Breast epithelium (tissue), 4 donors: ENCODE measurements at places on chromosomes 11 and 22.

- no peaks in the 10 kb centered on the region for H3K27me3 ChIP-seq
- no peak overlapping the region for H3K4me3 ChIP-seq
- H3K27ac ChIP-seq: no peak overlapping the region
- no peaks in the 10 kb centered on the region for H3K4me1 ChIP-seq
- no peaks in the 10 kb centered on the region for H3K36me3 ChIP-seq
These were observed 74.6 kb downstream of the TENM4 start for GRCh38 chr11:79366218-79366617.

DNA sequence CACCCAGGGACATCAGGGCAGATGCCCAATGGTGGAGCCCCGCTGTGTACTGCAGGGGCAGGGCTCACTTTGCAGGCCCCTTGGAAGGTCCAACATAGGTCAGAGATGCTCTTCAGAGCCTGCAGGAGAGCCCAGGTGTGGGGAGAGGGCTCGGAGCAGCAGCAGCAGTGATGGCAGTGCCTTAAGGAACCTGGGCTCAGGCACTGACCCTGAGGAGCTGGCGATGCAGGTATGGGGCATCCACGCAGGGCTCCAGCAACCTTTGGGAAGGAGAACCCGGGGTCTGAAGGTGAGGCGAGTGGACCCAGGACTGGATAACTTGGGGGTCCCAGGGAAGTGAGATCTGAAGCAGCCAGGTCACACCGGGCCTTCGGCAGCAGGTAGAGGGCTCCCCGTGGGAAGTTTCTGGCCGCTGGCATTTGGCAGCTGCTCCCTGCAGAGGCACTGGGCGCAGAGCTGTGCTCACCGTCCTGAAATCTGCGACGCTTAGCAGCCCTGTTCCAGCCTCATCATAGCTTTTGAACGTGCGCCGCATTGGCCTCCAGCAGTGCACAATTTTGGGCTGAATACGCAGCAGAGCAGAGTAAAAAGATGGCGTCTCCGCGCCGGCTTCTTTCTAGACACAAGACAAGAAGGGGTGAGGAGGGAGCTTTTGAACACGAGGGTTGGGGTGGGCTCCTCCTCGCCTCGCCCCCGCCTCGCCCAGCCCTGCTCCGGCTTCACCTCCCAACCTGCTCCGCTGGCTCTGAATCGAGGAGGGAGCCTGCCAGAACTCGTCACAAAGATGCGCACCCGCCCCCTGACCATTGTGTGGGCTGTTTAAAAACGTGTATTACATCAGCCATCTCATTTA lies 118.8 kb downstream of the MPPED1 start:
- peak; percentile 43 for DNase-seq
- no peaks in the 10 kb centered on the region for H3K27me3 ChIP-seq
- H3K4me3 ChIP-seq: peak overlapping the region; percentile 44
- H3K36me3 ChIP-seq: no peaks in the 10 kb centered on the region

DNA sequence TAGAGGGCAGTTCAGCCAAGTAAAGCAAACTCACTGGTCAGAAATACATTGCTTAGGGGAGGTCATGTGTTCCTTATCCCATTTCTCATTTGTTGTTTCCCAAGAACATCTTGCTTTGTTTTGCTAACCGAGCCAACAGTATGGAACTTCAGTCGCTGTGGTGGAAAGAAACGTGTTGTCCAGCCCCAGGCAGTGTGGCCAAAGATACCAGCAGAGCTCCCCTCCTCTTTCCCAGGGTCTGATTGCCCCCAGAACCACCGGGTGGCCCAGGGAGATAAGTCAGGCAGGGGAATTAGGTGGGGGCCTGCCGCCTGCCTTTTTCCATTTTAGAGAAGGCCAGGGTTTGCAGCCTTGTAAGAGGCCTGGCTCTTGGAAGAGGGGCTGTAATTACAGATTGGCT lies 98.7 kb upstream of the CRYBB3 start:
- no peak overlapping the region for H3K4me3 ChIP-seq
- no peak overlapping the region for H3K27ac ChIP-seq
- H3K27me3 ChIP-seq: no peaks in the 10 kb centered on the region
- DNase-seq: no peak
- no peaks in the 10 kb centered on the region for H3K36me3 ChIP-seq

DNA sequence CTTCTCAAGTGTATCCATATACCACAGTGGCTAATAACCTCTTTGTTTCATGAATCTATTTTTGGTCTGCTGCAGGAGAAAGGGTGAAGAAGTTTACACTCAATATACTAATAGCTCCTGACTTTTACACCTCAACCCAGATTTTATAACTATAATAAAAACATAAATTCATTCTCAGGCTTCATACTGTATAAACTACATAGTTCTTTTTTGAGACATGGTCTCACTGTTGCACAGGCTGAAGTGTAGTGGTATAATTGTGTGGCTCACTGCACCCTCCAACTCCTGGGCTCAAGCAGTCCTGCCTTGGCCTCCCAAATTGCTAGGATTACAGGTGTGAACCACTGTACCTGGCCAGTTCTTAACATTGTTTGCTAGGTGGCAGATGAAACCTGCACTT lies 17.8 kb upstream of the CCDC179 start:
- no peaks in the 10 kb centered on the region for H3K27me3 ChIP-seq
- H3K36me3 ChIP-seq: no peaks in the 10 kb centered on the region
- no peak for DNase-seq
- no peaks in the 10 kb centered on the region for H3K4me1 ChIP-seq

GRCh38 chr11:82810326-82810725 lies 76.7 kb upstream of the FAM181B start:
- H3K27ac ChIP-seq: no peak overlapping the region
- no peaks in the 10 kb centered on the region for H3K4me1 ChIP-seq
- H3K4me3 ChIP-seq: no peak overlapping the region
- H3K36me3 ChIP-seq: no peaks in the 10 kb centered on the region

DNA sequence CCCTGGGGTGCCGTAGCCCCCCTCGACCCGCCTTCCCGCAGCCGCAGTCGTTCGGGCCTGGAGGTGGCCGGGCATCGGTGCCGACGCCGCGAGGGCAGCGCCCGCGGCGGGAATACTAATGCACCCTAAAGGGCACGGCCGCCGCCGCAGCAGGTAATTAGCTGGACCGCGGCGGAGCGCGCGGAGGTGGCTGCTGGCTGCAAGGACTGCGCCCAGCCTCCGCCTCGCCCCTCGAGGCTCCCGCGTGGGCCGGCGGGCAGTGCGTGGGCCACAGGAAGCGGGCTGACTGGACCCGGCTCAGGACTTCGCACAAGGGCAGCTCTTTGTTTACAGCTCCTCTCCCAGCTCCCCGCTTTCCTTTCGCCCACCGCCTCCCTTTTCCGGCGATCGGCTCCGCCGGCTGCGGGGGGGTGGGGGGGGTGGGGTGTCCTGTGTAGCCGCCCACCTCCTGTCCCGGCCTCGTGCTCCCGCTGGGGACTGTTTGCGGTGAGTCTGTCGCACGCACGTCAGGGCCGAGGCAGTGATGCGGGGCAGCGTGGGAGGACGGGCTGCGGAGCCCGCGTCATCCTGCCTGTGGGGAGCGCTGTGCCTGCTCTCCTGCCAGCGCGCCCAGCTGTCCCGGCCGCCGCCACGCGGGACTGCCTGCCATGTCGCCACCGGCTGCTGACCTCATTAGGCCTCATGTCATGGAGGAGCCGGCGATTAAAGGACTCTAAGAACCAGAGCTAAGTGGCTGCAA lies 53.2 kb downstream of the GRIK4 start:
- H3K4me1 ChIP-seq: no peaks in the 10 kb centered on the region
- H3K4me3 ChIP-seq: peak overlapping the region; percentile 35
- DNase-seq: peak; percentile 60
- H3K27me3 ChIP-seq: no peaks in the 10 kb centered on the region
- no peaks in the 10 kb centered on the region for H3K36me3 ChIP-seq

DNA sequence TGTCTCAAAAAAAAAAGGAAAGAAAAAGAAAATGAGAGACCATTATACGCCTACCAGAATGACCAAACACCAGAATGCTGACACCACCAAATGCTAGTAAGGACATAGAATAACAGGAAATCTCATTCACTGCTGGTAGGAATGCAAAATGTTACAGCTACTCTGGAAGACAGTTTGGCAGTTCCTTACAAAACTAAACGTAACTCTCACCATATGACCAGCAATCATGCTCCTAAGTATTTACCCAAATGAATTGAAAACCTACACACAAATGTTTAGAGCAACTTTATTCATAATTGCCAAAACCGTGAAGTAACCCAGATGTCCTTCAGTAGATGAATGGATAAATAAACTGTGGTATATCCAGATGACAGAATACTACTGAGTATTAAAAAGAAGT lies 7.2 kb downstream of the CHKA start:
- H3K27me3 ChIP-seq: no peaks in the 10 kb centered on the region
- H3K4me3 ChIP-seq: no peak overlapping the region
- H3K27ac ChIP-seq: peak overlapping the region; percentile 14
- no peak for DNase-seq

GRCh38 chr22:20656902-20657836 lies 116.7 kb upstream of the SERPIND1 start:
- H3K4me3 ChIP-seq: no peak overlapping the region
- H3K4me1 ChIP-seq: no peaks in the 10 kb centered on the region
- no peaks in the 10 kb centered on the region for H3K27me3 ChIP-seq
- DNase-seq: no peak
- H3K27ac ChIP-seq: no peak overlapping the region

DNA sequence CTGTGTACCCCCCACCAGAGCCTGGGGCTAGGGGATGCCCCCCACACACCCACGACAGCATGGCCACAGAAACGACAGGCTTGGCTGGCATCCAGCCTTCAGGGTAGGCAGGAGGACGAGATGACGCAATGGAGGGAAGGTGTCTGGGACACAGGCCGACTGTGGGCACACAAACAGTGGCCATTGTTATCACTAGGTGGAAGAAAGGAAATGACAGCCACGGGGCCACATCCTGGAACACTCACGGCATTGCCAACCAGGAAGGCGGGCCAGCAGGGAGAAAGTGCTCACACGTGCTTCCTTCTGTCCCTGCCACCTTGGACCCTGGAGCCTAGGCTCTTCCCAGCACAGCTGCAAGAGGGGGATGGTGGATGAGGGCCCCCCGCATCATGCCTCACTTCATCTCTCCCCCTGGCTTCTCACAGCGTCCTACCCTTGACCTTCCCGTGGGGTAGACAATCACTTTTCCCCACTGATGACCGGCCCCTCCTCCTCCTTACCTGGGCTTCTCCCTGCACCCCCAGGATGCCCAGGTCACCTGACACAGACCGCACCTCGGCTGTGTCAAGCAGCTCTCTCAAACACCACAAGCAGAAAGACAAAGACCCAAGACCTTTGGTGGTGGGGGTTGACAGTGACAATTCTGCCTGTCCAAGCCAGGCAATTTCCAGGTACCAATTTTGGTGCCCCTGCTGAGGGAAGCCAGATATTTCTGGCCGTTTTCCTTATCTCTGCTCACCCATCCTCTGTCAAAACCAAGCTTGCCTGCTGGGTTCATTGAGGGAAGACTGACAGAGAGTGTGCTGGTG lies 8.6 kb downstream of the PLA2G6 start:
- H3K36me3 ChIP-seq: no peaks in the 10 kb centered on the region
- peaks cover 14% of the 10 kb centered on the region for H3K4me1 ChIP-seq
- no peaks in the 10 kb centered on the region for H3K27me3 ChIP-seq
- H3K4me3 ChIP-seq: peak overlapping the region; percentile 28

GRCh38 chr11:112248201-112248600 lies 12.5 kb downstream of the PLET1 start:
- H3K27ac ChIP-seq: no peak overlapping the region
- H3K27me3 ChIP-seq: no peaks in the 10 kb centered on the region
- no peaks in the 10 kb centered on the region for H3K36me3 ChIP-seq

GRCh38 chr22:31647523-31648320 lies 14.3 kb downstream of the PISD start:
- H3K27me3 ChIP-seq: no peaks in the 10 kb centered on the region
- peaks cover 4% of the 10 kb centered on the region for H3K36me3 ChIP-seq
- no peak for DNase-seq
- no peak overlapping the region for H3K4me3 ChIP-seq
- H3K4me1 ChIP-seq: no peaks in the 10 kb centered on the region

- H3K36me3 ChIP-seq: no peaks in the 10 kb centered on the region
- H3K4me1 ChIP-seq: no peaks in the 10 kb centered on the region
- no peak overlapping the region for H3K27ac ChIP-seq
- no peak for DNase-seq
- no peak overlapping the region for H3K4me3 ChIP-seq
These were observed 103.6 kb downstream of the NECTIN1 start for GRCh38 chr11:119625206-119625978.

- H3K27me3 ChIP-seq: no peaks in the 10 kb centered on the region
- peaks cover 12% of the 10 kb centered on the region for H3K4me1 ChIP-seq
These were observed 393 bp downstream of the RELA start for GRCh38 chr11:65662247-65662798.

GRCh38 chr11:114280696-114281095 lies 15.5 kb upstream of the NNMT start:
- no peaks in the 10 kb centered on the region for H3K36me3 ChIP-seq
- peak; percentile 47 for DNase-seq
- H3K4me1 ChIP-seq: no peaks in the 10 kb centered on the region

- H3K27ac ChIP-seq: no peak overlapping the region
- H3K27me3 ChIP-seq: no peaks in the 10 kb centered on the region
- no peak for DNase-seq
- H3K4me3 ChIP-seq: no peak overlapping the region
- H3K36me3 ChIP-seq: peaks cover 7% of the 10 kb centered on the region
- no peaks in the 10 kb centered on the region for H3K4me1 ChIP-seq
These were observed 23.6 kb downstream of the POLD3 start for GRCh38 chr11:74615988-74616387.

GRCh38 chr11:94203070-94203469 lies 74.4 kb downstream of the PANX1 start:
- H3K27ac ChIP-seq: no peak overlapping the region
- no peak for DNase-seq
- no peaks in the 10 kb centered on the region for H3K27me3 ChIP-seq
- H3K36me3 ChIP-seq: no peaks in the 10 kb centered on the region
- H3K4me3 ChIP-seq: no peak overlapping the region

GRCh38 chr11:129732941-129733340 lies 82.7 kb upstream of the TMEM45B start:
- no peaks in the 10 kb centered on the region for H3K27me3 ChIP-seq
- H3K4me1 ChIP-seq: no peaks in the 10 kb centered on the region
- no peak for DNase-seq
- H3K27ac ChIP-seq: no peak overlapping the region

DNA sequence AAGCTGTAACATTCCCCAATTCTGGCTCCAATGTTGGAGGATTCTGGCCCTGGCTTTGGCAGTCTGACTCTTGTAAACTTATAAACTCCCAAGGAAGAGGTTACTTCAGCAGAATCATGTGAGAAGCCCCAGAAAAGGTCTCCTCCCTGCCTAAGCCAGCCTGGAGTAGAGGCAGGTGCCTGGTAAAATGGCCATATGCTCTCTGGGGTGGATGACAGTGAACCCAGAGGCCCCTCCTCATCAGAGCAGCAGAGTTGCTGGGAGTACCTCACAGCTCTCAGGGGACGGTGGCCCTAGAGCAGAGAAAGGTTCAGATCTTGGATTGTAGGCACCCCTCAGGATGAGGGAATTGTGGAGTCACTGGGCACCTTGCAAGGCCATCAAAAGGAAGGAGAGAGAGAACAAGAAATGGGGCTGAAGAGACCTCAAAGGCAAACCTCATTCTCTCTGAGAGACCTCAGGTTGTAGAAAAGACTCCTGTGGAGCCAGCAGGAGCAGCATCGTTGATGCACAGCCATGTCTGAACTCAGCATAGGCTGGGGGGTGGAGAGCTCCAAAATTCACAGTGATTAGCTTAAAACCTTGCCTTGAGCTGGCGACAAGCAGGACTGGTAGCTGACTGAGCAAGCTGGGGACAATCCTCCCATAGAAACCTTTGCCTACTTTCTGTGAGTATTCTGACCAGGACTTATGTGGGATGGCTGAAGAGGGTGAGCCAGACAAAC lies 4.9 kb upstream of the P2RY6 start:
- H3K4me3 ChIP-seq: no peak overlapping the region
- H3K4me1 ChIP-seq: no peaks in the 10 kb centered on the region
- H3K27me3 ChIP-seq: peaks cover 4% of the 10 kb centered on the region
- DNase-seq: no peak
- H3K27ac ChIP-seq: no peak overlapping the region
